ENCODE measurements at places on chromosomes 13 and 19.

DNA sequence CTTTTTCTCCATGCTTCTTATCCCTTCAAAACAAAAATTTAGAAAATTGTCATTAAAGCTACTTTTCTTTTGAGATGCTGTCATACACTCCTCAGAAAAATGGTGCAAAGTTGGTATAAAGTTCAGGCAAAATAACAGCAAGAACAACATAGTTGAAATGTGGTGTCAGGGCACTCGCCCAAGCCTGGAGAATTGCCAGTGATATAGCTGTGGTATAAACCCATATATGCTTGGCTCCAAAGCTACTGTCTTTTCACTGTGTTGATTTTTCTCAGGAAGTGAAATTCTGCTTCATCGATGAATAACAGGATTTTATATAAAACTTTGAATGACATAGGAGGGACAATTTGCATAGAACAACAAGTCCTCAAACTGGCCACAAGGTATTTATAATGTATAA lies 2532.9 kb downstream of the PCDH9 start:
- no peak for DNase-seq

GRCh38 chr19:32566246-32566830 lies 14.7 kb upstream of the PDCD5 start:
- DNase-seq: no peak

DNA sequence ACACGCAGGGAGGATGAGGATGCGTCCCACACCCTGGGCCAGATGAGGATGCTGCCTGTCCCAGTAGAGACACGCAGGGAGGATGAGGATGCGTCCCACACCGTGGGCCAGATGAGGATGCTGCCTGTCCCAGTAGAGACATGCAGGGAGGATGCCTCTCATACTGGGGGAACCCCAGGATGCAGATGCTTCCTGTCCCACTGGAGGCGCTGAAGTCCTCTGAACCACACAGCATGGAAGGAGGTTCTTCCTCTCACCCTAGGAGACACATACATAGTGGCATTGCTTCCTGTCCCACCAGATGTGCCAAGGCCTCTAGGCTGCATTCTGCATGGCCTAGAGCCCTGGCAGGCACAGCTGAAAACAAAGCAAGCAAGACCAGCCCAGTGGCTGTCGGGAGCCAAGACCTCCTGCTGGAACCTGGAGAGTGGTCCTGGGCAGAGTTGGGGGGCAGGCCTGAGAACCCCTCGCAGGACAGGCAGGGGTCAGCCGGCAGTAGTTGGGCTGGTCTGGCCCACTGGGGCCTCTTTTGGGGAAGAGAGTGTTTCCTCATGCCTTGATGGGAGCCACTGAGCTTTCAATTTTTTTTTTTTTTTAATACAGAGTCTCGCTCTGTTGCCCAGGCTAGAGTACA lies 4.3 kb downstream of the HPN start:
- DNase-seq: no peak

- no peak for DNase-seq
These were observed 11.6 kb downstream of the KLK4 start for GRCh38 chr19:50899569-50899968.

DNA sequence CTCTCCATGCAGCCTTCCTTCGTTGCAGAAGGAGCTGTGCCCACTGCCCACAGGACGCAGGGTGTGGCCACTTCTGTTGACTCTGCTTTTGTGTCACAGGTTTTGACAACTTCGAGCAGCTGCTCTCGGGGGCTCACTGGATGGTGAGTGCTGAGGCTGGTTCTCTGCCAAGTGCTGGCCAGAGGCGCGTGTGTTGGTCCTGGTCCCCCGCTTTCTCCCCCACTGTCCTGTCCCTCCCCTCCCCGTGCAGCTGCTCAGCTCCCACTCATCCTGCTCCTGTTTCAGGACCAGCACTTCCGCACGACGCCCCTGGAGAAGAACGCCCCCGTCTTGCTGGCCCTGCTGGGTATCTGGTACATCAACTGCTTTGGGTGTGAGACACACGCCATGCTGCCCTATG lies 10.6 kb upstream of the PDCD2L start:
- no peak for DNase-seq

Measured in sciatic nerve (tissue), 2 donors.